K562 (cell line): ENCODE measurements at places on chromosomes 2 and 18. TPM values are rescaled to one million over a fixed set of nuclear protein-coding genes. Genes with fewer than 3 reads are reported as not detected.
A peak's percentile ranks its signal among the peaks of the same experiment; 100 is the strongest.

DNA sequence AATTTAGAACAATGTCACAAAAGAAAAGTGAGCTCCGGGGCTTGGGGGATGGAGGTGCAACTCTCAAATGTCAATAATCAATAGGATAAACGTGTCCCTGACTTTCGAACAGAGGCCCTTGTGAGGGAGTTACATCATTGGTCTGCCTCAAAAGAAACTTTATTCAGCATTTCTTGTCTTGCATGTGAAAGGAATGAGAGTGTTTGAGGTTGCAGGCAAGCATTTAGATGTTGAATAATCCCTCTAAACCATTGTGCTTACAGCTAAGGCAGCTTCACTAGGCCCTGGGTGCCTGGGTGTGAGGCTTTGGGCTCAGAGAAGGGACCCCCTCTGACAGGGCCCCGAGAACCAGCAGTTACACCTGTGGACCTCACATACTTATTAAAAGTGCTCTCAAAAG lies 28.6 kb upstream of the FHL2 start:
- DNase-seq = no peak

Gene PLEKHA3
- 19.6 and 23.4 TPM in 2 replicates for total RNA-seq

GRCh38 chr2:17979707-17980106 lies 101.2 kb downstream of the KCNS3 start:
- DNase-seq = no peak

DNA sequence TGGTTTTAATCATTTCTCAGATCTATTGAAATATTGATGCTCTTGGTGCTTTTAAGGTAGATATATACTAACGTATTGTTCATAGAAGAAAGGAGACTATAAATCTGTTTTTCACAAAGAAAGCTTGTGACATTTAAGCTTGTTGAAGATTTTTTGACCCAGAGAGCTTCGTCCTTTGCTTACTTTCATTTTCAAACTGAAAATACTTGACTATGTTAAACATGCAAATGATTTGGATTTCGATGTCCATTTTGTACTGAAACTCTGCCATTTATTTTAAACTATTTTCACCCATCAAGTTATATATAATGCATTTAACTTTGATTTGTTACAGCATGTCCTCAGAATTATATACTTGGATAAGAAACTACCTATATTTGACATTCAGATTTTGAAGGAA lies 85.2 kb downstream of the SLC4A10 start:
- no peak for DNase-seq

GRCh38 chr2:242012956-242013764 lies 143.6 kb downstream of the RTP5 start:
- no peak for DNase-seq

- no peak for DNase-seq
These were observed 314.3 kb upstream of the POU3F3 start for GRCh38 chr2:104539649-104540048.

GRCh38 chr2:191355170-191355758 lies 110.1 kb downstream of the MYO1B start:
- no peak for DNase-seq

GRCh38 chr2:210626849-210627248 lies 70.5 kb downstream of the CPS1 start:
- DNase-seq = no peak

Gene CCDC85A
- 0.09 and 0.13 TPM in 2 replicates for total RNA-seq

DNA sequence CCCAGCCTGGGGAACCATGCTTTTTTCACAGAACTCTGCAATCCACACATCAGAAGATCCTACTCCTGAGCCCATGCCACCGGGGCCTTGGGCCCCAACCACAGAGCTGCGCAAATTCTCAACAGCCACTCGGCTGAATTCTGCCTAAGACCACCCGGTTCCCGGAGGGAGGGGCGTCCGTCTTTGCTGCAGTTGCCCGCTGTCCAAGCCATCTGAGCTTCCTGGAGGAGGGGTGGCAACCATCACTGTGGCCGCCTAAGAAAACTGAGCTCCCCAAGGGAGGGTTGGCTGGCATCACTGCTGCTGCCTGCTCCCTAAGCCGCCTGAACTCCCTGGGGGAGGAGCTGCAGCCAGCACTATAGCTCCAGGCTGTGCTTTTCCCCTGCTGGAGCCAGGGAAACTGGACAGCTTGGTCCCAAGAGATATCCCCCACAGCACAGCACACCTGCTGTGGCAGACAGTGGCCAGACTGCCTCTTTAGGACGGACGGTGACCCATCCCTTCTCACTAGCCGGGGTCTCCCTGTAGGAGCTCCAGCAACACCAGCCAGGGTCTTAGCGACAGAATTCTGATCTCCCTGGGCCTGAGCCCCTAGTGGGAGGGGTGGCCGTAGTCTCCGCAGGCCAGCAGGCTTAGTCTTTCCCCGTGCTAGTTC lies 1411.6 kb upstream of the CDH2 start:
- DNase-seq = no peak

DNA sequence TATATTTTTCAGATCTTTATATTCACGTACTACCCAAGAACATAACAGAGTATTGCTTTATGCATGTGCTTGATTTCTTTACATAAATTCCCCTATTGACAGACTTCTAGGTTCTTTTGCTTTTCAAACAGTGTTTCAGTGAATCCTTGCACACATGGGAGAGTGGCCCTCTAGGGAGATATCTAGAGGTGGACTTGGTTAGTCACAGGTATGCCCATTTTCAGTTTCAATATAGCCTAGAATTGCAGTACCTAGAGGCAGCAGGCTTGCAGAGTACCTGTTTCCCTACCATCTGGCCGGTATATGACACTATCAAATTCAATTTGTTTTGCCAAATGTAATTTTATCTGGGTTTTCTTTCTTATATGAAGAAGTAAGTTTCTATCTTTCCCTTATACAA lies 36.8 kb downstream of the EML6 start:
- DNase-seq = no peak

GRCh38 chr2:29401994-29402393 lies 286.8 kb downstream of the CLIP4 start:
- no peak for DNase-seq

DNA sequence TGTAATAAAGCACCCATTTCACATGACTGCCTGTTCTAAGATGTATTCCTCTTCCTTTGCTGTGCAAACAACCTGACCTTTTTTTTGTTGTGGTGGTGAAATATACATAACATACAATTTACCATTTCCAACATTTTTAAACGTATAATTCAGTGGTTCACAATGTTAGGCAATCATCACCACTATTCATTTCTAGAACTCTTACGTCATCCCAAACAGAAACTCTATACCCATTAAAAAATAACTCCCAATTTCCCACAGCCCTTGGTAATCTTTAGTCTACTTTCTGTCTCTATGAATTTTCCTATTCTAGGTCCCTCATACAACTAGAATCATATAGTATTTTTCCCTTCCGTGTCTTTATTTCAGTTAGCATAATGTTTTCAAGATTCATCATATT lies 36.7 kb downstream of the RND3 start:
- no peak for DNase-seq

Gene NT5DC4
- total RNA-seq = 4.7 and 6.8 TPM in 2 replicates

DNA sequence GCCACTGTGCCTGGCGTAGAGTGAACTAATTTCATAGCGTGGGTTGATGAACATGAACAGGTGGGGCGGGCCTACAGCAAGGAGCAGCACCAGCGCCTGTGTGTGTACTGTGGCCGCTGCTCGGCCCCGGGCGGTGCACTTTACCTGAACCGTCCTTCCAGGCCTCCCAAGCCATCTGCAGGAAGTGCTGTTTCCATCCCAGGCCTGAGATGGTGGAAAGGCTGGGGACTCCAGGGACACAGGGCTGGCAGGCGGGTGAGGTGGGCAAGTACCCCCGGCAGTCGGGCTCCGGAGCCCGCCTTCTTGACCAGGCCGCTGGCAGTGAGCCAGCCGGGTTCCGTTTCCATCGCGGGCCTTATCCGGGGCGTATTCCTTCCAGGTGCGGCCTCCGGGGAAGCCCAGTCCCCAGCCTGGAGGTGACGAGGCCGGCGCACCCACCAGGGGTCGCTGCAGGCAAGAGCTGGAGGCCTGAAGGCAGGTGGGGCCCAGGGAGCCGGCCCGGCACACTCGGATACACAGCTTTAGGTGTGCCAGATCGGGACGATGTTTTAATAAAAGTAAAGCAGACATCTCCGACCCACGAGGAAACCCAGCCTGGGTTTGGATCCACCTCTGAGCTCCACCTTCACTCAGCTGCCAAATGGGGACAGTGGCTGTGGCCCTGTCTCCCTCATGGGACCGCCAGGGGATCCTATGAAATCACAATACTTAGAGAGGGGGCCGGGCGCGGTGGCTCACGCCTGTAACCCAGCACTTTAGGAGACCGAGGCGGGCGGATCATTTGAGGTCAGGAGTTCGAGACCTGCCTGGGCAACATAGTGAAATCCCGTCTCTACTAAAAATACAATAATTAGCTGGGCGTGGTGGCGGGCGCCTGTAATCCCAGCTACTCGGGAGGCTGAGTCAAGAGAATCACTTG lies 22.7 kb upstream of the PDIA6 start:
- peak; percentile 89 for DNase-seq

DNA sequence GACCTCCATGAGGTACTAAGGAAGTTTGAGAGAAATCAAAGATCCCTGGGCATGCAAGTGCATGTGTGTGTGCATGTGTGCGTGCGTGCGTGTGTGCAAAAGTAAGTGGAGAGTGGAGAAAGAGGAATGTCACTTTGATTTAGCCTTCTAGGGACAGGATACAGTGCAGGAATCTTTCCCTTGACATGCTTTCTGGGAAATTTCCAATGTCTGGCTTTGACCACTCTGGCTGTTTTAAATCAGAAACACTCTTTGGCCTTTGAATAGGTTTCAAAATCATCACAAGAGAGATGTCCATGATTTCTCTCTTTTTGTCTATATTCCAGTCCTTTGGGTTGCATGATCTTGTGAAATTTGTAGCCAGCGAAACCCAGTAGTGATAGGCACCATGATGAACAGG lies 162.0 kb downstream of the ALK start:
- no peak for DNase-seq

Gene KIF1A
- total RNA-seq = 0.94 and 1.4 TPM in 2 replicates

GRCh38 chr2:101821059-101821805 lies 123.7 kb downstream of the MAP4K4 start:
- DNase-seq = no peak

- DNase-seq = no peak
These were observed 85.9 kb downstream of the ARMC9 start for GRCh38 chr2:231284296-231284695.

Gene IHH
- 0.07 TPM in 1 of 2 replicates, not detected in the other for total RNA-seq

Gene PMAIP1
- total RNA-seq = 17.3 and 17.6 TPM in 2 replicates

- no peak for DNase-seq
These were observed 25.1 kb downstream of the DNPEP start for GRCh38 chr2:219362524-219363164.

DNA sequence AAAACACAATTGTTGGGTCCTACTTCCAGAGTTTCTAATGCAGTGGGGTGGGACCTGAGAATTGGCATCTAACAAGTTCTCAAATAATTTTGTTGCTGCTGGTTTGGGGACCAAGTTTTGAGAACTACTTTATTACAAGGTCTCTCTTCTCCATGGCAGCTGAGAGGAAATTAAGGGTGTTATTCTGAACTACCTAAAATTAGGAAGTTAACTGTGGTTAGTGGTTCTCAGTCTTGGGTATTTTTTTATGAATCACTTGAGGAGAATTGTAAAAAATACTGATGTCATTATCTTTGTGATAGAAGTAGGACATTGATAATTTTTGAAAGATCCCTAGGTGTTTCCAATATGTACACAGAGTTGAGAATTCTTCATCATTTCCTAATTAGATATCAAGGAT lies 210.2 kb downstream of the MC4R start:
- DNase-seq = no peak

- no peak for DNase-seq
These were observed 56.1 kb downstream of the PRKRA start for GRCh38 chr2:178394859-178395258.

GRCh38 chr18:55387139-55387984 lies 200.6 kb downstream of the TCF4 start:
- peak; percentile 11 for DNase-seq

- DNase-seq = no peak
These were observed 43.5 kb downstream of the CALCRL start for GRCh38 chr2:187404431-187405110.

DNA sequence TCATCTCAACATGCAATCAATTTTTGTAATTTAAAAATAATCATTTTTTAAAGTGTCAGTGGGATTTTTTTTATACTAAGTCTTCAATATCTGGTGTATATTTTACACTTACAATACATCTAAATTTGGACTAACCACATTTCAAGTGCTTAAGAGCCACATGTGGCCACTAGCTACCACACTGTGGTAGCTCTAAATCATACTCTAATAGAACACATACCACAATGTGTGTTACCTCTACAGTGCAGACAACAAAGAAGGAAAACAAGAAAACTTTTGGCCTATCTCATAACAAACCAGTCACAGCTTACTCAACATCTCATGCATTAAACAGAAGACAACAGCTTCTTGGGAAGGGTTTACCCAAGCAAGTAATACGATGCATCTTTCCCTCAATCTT lies 24.5 kb downstream of the PIAS2 start:
- DNase-seq = no peak
